ENCODE measurements at places on chromosomes 12 and 14.

DNA sequence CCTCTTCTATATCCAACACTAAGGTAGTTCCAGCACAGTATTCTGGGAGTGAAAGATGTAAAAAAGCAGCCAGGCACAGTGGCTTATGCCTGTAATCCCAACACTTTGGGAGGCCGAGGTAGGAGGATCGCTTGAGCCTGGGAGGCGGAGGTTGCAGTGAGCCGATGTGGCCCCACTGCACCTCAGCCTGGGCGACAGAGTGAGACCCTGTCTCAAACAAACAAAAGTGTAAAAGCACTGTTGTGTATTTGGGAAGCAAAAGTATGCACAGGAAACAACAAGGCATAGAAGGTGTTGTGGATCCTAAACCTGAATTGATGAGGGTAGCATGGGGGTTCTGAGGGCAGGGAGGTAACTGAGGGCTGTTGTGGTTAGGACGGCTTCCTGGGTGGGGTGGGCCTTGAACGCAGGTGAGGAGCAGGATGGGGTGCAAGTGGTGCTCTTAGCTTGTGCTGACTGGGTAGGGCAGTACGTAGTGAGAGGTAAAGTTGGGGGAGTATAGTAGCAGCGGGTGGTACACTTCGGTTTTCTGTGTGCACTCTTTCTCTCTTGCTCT, 64.2 kb downstream of the RASSF3 start:
- no peak for DNase-seq

- DNase-seq = no peak
These were observed 81.6 kb downstream of the PLEKHG7 start for GRCh38 chr12:92784356-92784755.

DNA sequence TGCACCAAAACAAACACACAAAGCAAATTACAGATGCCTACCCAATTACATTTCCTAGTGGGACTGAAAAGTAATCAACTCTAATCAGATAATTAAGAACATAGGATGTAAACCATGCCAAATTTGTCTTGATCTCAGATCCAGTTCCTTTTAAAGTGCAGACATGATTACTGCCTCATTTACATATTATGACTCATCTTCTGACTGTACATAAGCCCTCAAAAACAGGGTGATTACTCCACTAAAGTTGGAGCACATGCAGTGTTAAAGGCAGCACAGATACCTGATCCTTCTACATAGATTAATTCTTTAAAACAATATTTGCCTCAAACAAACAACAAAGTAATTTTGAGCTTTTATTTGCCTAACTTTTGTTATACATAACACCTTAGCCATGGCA, 337.2 kb downstream of the RPS29 start:
- no peak for DNase-seq

GRCh38 chr14:50343434-50343833, 31.3 kb downstream of the DMAC2L start:
- DNase-seq = no peak

DNA sequence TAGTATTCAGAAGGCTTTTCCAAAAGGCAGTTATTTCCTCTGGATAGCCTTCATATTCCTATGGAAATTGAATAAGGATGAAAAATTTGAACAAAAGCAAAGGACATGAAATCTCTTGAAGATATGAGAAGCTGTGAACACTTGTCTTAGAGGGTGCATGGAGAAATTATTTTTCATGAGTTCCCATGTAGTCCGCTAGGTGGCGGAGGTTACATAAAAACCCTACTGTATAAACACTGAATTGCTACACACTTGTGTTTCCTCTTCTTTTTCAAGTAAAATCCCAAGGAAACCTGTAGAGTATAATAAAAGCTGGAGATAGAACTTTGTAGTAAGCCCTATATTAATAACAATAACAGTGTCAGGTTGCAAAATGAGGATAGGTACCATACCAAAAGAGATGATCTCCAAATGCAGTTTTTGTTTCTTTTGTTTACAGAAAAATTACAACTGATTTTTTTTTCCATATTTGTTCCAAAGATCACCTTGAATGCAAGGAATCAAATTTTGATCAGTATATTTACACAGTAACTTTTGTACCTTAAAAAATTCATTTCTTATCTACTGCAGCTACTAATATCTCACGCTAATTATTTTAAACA, 37.8 kb upstream of the OR4E1 start:
- no peak for DNase-seq

DNA sequence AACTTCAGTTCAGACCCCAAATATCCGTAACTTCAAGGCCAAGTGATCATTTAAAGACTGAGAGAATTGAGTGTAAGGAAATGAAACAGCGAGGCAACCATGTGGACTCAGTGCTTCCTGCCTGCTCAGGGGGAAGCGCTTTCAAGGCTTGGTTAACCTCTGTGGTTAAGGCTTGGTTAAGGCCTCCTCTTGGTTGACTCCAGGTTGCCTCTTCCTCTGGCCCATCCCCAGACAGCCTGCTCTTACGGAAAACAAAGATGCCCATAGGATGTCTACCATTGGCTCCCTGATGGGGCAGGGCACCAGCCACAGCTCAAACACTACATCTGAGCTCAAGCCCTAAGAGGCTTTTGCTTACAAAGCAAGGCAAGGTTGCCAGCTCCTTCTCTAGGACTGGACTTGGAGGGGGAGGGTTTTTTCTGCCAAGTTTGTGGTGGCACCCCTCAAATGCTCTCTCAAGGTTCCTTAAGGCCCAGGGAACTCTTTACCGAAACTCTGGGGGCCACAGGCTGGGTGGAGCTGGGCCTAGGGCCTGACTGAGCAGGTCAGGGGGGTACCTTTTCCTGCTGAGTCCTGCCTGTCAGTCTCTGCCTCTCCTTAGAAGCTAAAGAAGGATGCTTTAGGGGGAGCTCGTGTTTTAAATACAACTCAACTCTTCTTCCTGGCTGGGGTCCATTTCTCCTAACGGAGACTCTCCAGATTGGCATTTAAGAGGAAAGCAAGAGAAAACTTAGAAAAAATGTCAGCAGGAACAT, 13.7 kb downstream of the COL2A1 start:
- DNase-seq = peak; percentile 68

DNA sequence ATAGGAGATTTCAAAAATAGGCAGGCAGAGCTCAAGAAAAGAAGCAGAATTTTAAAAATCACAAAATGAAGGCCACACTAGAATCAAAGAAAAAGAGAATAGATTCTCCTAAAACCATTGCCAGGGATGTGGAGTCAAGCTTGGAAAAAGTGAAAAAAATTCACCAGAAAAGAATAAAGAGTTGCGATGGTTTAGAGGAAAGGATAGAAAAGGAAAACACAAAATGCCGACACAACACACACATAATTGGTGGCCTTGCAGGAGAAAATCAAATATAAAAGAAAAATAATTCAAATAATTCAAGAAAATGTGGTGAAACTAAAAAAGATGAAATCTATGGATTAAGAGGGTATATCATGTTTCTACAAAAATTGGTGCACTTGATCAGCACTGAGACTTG, 181.6 kb upstream of the C14orf180 start:
- no peak for DNase-seq

GRCh38 chr14:100803226-100803625, 22.7 kb upstream of the MEG3 start:
- DNase-seq = no peak

DNA sequence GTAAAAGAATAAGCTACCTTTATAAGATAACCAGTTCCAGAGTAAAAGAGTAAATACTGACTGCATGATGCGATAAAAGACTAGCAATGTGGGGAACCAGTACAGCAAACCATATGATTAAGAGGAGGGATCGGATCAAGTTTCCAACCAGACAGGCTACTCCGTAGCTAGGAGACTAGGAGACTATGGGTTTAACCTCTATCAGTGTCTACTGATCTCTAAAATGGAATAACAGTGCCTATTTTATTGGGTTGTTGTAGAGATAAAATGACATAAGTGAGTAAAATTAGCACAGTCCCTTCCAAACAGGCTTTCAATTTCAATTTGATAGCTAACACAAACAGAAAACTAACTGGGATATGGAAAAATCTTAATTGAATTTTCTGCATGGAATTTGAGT, 76.0 kb downstream of the PAWR start:
- DNase-seq = no peak

GRCh38 chr12:106248846-106249371, 1.1 kb upstream of the CKAP4 start:
- no peak for DNase-seq

DNA sequence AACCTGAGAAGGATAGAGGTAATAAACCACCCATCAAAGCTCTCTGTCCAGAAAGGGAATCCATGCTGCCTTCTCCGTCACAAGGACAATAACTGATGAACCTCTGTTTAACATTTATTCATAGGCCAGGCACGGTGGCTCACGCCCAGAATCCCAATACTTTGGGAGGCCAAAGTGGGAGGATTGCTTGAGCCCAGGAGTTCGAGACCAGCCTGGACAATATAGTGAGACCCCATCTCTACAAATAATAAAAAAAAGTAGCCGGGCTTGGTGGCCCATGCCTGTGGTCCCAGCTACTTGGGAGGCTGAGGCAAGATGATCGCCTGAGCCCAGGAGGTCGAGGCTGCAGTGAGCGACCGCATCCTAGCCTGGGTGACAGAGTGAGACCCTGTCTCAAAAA, 7.1 kb upstream of the FOS start:
- DNase-seq = no peak

DNA sequence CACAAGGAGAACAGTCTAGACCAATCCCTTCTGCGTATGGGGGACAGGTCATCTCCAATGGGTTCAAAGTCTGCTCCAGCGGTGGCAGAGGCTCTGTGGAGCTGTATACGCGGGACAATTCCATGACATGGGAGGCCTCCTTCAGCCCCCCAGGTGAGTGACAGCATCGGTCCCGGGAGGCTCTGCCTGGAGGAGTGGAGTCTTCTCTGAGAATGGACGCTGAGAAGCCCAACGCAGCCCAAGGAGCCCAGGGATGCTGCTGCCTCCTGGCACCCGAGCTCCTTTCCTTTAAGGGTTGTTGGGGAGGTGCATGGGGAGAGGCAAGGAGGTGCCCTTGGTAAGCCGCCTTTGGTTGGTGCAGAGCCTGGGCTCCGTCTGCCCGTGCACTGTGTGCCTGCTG, 28.2 kb downstream of the ADGRD1 start:
- no peak for DNase-seq

- DNase-seq = no peak
These were observed 669 bp upstream of the PKP2 start for GRCh38 chr12:32897281-32897610.

DNA sequence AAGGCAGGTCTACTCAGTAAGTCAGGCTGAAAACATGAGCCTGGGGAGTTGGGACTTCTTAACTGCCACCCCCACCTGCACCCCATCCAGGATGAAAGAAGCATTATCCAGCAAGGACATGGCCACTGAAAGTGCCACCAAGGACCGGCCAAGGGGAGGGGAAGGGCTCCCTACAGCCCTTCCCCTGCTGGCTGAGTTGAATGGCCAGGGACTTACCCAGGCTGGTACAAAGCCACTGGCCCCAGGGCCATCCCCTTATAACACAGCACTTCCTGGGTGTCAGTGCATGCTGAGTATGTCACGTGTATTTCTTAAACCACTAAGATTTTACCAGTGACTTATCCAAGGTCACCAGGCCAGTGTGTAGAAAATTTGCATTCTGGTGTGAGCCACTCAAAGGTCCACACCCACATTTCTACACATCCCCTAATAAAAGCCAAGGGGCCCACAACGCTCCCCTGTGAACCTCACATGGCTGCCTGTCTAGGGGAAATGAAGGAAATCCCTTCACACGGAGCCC, 29.3 kb upstream of the ZFP36L1 start:
- DNase-seq = no peak

GRCh38 chr14:73741386-73741875, 27.2 kb upstream of the PNMA1 start:
- peak; percentile 78 for DNase-seq

DNA sequence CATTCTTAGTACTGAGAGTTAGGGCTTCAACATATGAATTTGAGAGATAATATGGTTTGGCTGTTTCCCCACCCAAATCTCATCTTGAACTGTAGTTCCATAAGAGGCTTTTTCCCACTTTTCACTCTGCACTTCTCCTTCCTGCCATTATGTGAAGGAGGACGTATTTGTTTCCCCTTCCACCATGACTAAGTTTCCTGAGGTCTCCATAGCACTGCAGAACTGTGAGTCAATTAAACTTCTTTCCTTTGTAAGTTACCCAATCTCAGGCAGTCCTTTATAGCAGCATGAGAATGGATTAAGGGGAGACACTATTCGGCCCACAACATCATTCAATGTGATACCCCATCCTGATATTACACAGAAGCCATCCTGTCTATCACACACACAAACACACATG, 36.8 kb upstream of the ALG10B start:
- DNase-seq = no peak

- no peak for DNase-seq
These were observed 383.7 kb downstream of the ETNK1 start for GRCh38 chr12:23008623-23009022.

- DNase-seq = no peak
These were observed 10.0 kb upstream of the IL26 start for GRCh38 chr12:68235576-68235975.

GRCh38 chr12:23352670-23353069, 596.8 kb downstream of the SOX5 start:
- no peak for DNase-seq

- no peak for DNase-seq
These were observed 14.6 kb downstream of the GTF2A1 start for GRCh38 chr14:81206115-81206514.

DNA sequence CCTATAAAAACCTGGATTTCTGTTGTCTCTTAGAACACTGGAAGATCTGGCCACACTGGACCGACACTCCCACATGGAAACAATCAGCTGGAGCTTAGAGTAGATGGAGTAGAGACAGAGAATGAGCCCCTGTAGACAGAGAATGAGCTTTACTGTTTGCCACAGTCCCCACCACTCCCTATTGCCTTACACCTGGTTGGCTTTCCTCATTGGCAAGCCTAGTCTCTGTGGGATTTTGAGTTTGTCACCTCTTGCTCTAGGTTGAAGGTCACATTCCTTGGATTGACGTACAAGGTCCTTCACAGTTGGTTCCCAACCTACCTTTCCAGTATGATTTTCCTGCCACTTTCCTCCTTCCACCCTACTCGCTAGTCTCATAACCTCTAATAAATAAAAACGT, 2.0 kb upstream of the HCAR1 start:
- no peak for DNase-seq

DNA sequence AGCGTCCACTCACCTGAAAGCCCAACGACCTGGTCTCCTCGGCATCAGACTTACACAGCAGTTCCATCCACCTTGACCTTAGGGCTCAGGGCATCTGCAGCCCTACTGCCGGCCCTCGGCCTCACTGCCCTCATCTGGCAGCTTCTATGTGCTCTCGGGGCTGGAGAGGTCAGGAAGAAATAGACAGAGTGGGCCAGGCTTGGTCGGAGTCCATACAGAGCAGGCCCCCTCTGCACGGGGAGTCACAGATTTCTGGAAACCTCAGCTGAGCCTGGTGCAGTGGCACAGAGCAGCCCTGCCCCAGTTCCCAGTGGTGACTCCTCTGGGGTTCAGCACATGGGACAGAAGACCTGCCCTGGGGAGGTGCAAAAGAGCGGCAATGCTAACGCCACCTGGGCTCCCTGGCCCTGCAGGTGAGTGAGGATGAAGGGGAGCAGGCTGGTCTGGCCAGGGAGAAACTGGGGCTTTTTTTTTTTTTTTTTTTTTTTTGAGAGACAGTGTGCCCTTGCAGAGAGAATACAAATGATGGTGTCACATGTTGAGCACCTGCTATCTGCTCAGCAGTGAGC, 190.1 kb upstream of the PRMT8 start:
- no peak for DNase-seq
